ENCODE measurements at places on chromosomes 1 and 21.

DNA sequence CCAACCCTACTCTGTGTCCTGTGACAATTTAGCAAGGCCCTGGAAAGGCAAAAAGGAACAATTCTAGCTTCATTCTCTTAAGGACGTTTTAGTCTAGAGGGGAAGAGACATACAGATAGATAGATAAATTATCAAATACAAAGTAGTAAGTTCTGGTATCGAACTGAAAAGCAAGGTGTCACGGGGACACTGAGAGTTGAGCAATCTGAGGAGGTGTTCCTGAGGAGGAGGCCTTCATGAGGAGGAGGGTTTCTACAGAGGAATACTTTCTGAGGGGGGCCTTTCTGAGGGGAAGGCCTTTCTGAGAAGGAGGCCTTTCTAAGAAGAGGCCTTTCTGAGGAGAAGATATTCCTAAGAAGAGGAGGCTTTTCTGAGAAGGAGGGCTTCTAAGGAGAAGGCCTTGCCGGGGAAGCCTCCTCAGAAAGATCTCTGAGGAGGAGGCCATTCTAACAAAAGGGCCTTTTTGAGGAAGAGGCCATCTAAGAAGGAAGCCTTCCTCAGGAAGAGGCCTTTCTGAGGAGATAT lies 155.9 kb upstream of the COA6 start:
- no peak for DNase-seq
- H3K27me3 ChIP-seq = peaks cover 25% of the 10 kb centered on the region
- H3K4me3 ChIP-seq = no peak overlapping the region
- H3K4me1 ChIP-seq = peaks cover 21% of the 10 kb centered on the region
- no peak overlapping the region for H3K27ac ChIP-seq
- no peaks in the 10 kb centered on the region for H3K36me3 ChIP-seq

- H3K4me3 ChIP-seq = no peak overlapping the region
- no peaks in the 10 kb centered on the region for H3K36me3 ChIP-seq
- no peaks in the 10 kb centered on the region for H3K27me3 ChIP-seq
These were observed 282.8 kb upstream of the PKN2 start for GRCh38 chr1:88401313-88401712.

GRCh38 chr1:59692591-59692990 lies 122.2 kb upstream of the HOOK1 start:
- no peak for DNase-seq
- no peaks in the 10 kb centered on the region for H3K36me3 ChIP-seq
- no peak overlapping the region for H3K27ac ChIP-seq
- H3K27me3 ChIP-seq = no peaks in the 10 kb centered on the region
- H3K4me3 ChIP-seq = no peak overlapping the region
- H3K4me1 ChIP-seq = peaks cover 13% of the 10 kb centered on the region

DNA sequence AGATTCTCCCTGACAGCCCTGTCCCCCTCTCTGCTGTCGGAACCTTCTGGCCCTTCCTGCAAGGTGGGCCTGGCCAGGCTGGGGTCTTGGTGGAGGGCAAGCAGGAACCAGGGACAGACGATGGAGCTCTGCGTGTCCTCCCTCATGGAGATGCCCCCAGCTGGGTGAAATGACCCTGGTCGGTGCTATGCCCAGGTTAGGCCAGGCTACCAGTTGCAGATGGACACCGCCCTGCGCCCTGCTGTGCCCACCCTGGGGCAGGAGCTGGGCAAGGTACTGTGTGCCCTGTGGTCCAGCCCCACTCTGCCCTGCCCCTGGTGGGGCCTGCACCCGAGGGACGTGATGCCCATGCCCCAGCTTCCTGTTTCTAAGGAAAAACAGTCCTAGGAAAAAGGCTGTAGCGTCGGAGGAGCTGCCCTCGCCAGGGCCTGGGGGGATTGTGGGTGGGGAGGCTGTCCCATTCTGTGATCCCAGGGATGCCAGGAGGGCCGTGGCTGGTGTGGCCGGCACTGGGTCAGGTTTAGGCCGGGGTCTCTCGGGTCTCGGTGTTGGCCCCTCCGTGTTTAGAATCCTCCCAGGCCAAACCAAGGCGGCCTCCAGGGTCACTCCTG lies 77.6 kb downstream of the MORN1 start:
- no peak for DNase-seq
- H3K27ac ChIP-seq = no peak overlapping the region
- peaks cover 9% of the 10 kb centered on the region for H3K4me1 ChIP-seq
- peaks cover under 1% of the 10 kb centered on the region for H3K36me3 ChIP-seq
- no peak overlapping the region for H3K4me3 ChIP-seq

- no peaks in the 10 kb centered on the region for H3K36me3 ChIP-seq
- no peak overlapping the region for H3K27ac ChIP-seq
- peaks cover 45% of the 10 kb centered on the region for H3K27me3 ChIP-seq
- no peak overlapping the region for H3K4me3 ChIP-seq
- no peak for DNase-seq
These were observed 37.0 kb upstream of the KCNA10 start for GRCh38 chr1:110555807-110556470.

GRCh38 chr1:241627453-241628259 lies 12.5 kb downstream of the CHML start:
- H3K4me3 ChIP-seq = peak overlapping the region; percentile 1
- DNase-seq = peak; percentile 58
- H3K36me3 ChIP-seq = peaks cover 10% of the 10 kb centered on the region
- peaks cover 22% of the 10 kb centered on the region for H3K4me1 ChIP-seq

DNA sequence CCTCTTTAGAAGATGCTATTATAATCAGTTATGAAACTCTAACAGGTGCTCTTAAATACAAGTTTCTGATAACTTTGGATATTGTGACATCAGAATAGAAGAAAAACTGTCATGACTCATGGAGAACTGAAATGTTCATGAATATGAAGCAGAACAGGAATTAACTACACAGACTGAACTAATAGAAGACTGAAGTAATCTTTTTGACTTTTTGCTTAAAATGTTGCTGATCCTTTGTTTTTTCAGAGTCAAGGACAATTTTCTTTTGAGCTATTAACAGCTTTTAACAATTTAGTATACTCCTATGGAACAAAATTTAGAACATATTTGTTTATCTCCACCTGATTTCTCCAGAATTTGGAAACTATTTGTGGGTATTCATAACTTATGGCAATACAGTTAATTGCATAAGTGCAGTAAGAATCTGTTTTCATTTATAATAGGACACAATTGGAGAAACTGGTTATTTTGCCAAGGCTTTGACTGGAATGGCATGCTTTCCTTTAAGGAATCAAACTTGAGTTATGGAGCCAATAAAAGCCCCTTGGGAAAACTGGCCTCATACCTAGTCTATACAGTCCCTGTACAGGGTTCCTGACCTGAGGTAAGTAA lies 18.7 kb upstream of the PLA2G5 start:
- H3K36me3 ChIP-seq = peaks cover 5% of the 10 kb centered on the region
- DNase-seq = no peak
- H3K27me3 ChIP-seq = peaks cover 6% of the 10 kb centered on the region
- H3K4me1 ChIP-seq = peaks cover 4% of the 10 kb centered on the region

- no peaks in the 10 kb centered on the region for H3K36me3 ChIP-seq
- H3K4me3 ChIP-seq = no peak overlapping the region
- H3K27me3 ChIP-seq = peaks cover 17% of the 10 kb centered on the region
- peaks cover 11% of the 10 kb centered on the region for H3K4me1 ChIP-seq
These were observed 12.8 kb downstream of the PLA2G5 start for GRCh38 chr1:20082772-20083171.
